ENCODE measurements at places on chromosomes 16 and 17.
A peak's percentile ranks its signal among the peaks of the same experiment; 100 is the strongest.

- no peak for DNase-seq
These were observed 7.6 kb upstream of the C17orf107 start for GRCh38 chr17:4891411-4892410.

DNA sequence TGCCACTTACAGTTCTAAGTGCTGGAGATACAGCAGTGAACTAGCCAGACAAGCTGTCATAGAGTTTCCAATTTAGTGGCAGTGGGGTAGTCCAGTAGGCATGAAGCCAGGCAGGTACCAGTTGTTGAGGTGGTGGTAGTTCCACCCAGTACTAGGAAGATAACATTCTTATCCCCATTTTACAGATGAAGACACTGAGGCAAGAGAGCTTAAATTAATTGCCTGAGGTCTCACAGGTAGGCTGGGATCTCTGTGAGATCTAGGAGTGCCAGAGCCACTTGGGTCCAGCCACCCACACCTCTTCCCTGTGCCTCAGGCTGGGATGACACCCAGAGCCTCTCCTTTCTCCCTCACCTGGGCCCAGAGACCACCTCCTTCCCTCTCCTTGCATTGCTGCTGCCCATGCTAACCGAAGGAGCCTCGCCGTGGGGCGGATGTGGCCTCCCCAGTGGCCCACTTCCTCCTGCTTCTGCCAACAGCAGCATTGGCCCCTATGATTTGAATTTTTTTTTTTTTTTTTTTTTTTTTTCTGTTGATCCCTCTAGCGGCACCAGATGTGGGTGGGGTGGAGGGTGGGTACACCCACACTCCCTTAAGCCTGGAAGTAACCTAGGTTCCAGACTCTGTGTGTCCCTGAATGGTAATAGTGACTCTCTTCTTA lies 114.0 kb downstream of the PRKCB start:
- DNase-seq, result no peak

- no peak for DNase-seq
These were observed 45.2 kb upstream of the ACSM2B start for GRCh38 chr16:20621406-20621805.

DNA sequence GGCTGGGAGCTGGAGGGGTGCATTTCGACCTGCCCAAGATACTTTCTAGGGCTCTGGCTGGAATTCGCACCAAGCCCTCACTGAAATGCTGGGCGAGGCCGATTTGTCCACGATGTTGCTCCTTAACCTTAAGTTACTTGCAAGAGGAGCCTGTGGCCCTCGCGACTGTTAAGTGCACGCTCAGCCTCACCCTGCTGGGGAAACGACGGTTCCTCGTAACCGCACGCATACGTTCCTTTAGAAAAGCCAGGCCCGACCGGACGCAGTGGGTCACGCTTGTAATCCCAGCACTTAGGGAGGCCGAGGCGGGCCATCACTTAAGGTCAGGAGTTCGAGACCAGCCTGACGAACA lies 607 bp upstream of the NCOR1 start:
- no peak for DNase-seq

DNA sequence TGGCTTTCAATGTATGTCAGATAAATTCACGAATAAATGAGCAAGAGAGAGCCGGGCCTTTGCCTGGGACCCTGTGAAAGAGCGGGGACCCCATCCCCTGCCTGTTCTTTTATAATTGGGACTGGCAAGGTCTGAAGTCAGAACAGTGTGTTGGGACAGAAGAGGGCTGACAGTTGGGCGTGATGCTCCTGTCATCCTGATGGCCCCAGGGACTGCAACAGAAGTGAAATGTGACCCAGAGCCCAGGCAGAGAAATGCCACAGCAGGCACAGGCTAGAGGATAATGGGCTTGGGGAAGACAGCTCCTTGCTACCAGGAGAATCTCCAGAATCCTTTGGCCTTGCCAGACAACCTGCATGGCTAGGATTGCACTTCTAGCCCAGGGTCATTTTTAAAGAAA lies 37.9 kb downstream of the GSG1L start:
- DNase-seq, result no peak

DNA sequence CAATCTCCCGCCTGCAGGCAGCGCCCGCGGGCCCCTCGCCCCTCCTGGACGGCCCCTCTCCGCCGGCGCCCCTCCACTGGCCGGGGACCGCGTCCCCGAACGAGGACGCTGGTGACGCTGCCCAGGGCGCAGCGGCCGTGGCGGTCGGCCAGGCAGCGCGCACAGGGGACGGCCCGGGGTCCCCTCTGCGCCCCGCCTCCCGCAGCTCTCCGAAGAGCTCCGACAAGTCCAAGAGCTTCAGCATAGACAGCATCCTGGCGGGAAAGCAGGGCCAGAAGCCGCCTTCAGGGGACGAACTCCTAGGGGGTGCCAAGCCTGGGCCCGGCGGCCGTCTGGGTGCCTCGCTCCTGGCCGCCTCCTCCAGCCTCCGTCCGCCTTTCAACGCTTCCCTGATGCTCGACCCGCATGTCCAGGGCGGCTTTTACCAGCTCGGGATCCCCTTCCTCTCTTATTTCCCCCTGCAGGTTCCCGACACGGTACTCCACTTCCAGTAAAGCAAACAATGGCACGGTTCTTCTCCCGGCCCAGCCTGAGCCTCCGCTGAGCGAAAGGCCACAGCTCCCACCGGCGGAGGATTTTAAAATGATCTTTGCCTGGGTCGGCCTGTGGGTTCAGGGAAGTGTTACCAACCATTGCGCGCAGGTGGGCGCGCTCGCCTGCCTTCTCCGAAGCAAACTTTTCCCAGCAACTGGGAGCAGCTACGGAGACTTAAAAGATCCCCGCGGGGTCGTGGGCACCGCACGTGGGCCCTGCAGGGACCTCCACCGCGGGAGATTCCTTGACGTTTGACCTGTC lies 1.1 kb downstream of the FOXL1 start:
- peak; percentile 57 for DNase-seq

- DNase-seq, result no peak
These were observed 4.9 kb downstream of the CACNA1H start for GRCh38 chr16:1157639-1158455.

DNA sequence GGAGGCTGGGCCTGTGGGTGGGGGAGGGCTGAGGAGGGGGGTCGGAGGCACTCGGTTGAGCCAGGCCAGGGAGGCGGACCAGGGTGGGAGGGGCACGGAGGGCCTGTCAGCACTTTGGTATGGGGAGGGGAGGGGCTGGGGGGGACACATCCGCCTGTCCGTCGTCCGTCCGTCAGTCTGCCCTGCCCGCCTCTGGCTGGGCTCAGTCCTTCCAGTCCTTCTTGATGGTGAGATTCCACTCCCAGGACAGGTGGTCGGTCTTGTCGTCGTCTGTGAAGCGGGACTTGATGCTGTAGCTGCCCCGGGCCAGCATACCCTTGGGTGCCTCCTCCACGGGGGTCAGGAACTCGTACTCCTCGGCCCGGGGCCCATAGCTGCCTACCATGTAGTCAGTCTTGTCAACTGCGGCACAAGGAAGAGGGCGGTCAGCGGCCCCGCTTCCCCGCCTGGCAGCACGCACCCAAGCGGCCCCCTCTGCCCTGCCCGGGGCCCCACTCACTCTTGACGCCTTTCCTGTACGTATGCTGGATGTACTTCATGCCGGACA lies 2.4 kb downstream of the ARHGDIA start:
- no peak for DNase-seq

GRCh38 chr17:7932949-7933348 lies 943 bp downstream of the CNTROB start:
- DNase-seq, result peak; percentile 64

GRCh38 chr16:75236232-75236631 lies 15.2 kb downstream of the BCAR1 start:
- DNase-seq, result no peak

GRCh38 chr17:73316919-73317505 lies 5.2 kb upstream of the CDC42EP4 start:
- DNase-seq, result no peak

- DNase-seq, result no peak
These were observed 4.7 kb downstream of the SMTNL2 start for GRCh38 chr17:4588898-4589625.

GRCh38 chr17:57747221-57748017 lies 2.3 kb upstream of the CCDC182 start:
- peak; percentile 84 for DNase-seq

GRCh38 chr16:30033270-30033669 lies 2.2 kb upstream of the TLCD3B start:
- no peak for DNase-seq

- no peak for DNase-seq
These were observed 170.2 kb upstream of the GOT2 start for GRCh38 chr16:58904291-58904690.

DNA sequence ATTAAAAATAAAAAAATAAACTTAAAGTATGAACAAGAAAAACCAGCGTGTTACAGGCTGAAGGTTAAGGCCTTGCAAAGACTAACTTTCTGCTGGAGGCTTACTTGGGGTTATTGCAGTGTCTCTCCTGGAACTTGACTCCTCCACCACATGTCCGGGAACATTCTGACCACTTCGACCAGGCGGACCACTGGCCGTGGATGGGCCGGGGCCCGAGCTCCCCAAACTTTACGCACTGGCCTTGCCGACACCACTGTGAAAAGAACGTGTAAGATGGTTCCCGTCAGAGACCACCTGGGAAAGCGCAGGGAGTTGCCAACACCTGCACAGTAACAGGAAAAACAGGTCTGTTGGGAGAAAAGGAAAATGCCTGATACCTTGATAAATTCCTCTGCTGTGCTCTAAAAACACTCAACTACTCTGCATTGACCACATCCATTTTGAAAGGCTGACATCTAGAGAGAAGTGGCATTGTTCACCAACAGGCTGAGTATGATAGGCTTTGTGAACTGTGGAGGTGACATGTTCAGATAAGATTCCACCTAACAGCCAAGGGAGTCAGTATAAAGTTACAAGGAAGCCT lies 99.1 kb downstream of the ADAMTS18 start:
- DNase-seq, result no peak

Data from dermis blood vessel endothelial cell (primary cell).